ENCODE measurements at places on chromosomes 3 and 15. TPM values are rescaled to one million over a fixed set of nuclear protein-coding genes. Genes with fewer than 3 reads are reported as not detected.

DNA sequence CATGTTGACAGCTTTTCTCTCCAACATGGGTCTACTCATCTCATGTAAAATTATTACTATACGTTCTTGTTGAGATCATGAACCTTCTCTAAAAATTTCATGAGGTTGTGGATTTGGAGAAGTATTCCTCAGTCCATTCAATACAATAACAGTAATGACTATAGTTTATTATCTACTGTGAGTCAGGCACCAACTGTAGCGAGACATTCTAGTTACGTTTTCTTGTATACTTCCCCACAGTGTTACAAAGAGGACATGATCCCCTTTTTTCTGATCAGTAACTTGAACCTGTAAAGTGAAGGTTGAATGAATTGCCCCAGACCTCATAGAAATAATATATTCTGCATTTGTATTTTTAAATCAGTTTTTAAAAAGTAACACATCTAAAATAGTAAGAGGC, 76.4 kb downstream of the AKAP13 start:
- no peak for DNase-seq
- H3K27me3 ChIP-seq = no peaks in the 10 kb centered on the region
- H3K27ac ChIP-seq = no peak overlapping the region
- no peak overlapping the region for H3K4me3 ChIP-seq

GRCh38 chr3:133834621-133835417, 29.2 kb downstream of the SRPRB start:
- H3K27me3 ChIP-seq = no peaks in the 10 kb centered on the region
- DNase-seq = no peak
- H3K4me1 ChIP-seq = no peaks in the 10 kb centered on the region
- H3K27ac ChIP-seq = no peak overlapping the region
- H3K36me3 ChIP-seq = no peaks in the 10 kb centered on the region

Gene GRK7
- polyA plus RNA-seq = not detected

Gene WDR93
- not detected for polyA plus RNA-seq
